Activated T-cell treated with anti-CD3 and anti-CD28 coated beads, Interleukin-2, amount 50 U/mL, for 24 hours (primary cell): ENCODE measurements at places on chromosomes 2 and 18.
A peak's percentile ranks its signal among the peaks of the same experiment; 100 is the strongest.

DNA sequence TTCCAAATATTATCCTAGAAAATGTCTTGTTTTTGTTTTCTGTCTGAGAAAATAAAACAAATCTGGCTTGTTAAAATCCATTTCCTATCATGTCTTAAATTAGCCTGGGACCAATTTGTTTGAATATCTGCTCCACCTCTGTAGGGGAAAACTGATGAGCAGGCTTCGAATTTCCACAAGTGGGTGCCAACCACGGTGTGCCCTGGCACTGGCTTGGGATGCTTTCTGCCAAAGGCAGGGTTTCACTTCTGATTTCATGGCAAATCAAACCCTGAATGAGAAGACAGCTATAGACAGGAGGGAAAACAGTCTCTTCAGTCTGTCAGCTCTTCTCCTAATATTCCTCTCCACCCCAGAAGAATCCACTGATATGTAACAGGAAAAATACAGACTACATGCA lies 33.7 kb upstream of the STAT4 start:
- DNase-seq: no peak

DNA sequence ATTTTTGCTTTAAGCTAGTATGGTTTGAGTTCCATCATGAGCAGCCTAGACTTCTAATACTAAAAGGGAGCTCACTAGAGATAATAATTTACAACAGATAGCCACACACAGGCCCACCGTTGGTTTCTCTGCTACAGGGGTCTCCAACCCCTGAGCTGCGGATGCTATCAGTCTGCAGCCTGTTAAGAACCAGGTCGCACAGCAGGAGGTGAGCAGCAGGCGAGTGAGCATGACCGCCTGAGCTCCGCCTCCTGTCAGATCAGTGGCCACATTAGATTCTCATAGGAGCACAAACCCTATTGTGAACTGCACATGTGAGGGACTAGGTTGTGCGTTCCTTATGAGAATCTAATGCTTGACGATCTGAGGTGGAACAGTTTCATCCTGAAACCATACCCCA lies 150.6 kb downstream of the HRH4 start:
- DNase-seq: no peak

- DNase-seq: no peak
These were observed 163.5 kb upstream of the FBXO11 start for GRCh38 chr2:48069769-48070168.

DNA sequence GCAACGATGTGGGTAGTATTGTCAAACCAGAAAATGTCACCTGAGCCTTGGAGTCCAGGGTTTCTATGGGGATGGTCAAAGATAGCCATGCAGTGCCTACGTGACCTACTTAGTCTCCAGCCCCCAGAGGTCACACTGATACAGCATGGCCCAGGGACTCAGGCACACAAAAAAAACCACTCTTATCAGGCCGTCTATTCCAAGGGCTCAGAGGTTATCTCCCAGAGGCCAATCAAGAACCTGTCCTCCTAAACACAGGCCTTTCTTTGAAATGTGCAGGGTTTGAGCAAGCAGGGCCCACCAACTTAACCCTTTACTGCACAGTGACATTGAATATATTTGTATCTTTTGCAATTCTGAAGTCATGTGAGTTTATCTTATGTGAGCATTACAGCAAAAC lies 82.7 kb downstream of the MRO start:
- DNase-seq: no peak

GRCh38 chr18:8354304-8354703 lies 254.9 kb upstream of the RAB12 start:
- DNase-seq: no peak

- no peak for DNase-seq
These were observed 316.8 kb downstream of the PAX3 start for GRCh38 chr2:221981912-221982470.

GRCh38 chr2:192534072-192534471 lies 339.3 kb upstream of the TMEFF2 start:
- DNase-seq: no peak

DNA sequence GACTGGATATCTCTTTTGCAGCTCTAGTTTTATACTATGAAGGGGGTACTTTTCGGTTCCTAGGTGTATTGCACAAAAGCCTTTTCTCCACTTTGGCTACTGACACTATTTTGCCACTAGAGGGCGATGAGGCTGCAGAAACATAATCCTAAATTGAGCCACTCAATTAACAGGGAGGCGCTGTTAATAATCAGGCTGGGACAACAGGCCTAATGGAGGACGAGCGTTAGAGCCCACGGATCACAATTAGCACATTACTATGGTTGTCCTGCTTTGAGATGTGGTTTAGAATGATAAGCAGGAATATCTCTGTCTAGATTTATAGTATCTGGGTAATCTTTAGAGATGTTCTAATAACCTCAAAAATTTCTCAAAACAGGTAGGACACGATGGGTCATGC lies 62.2 kb upstream of the PMAIP1 start:
- DNase-seq: peak; percentile 36
